ENCODE measurements at places on chromosomes 1 and 21. TPM values are rescaled to one million over a fixed set of nuclear protein-coding genes. Genes with fewer than 3 reads are reported as not detected.

The DDOST gene
- 276 TPM for total RNA-seq

The BLACAT1 gene
- total RNA-seq, result 5.2 TPM

GRCh38 chr21:44454747-44455523 lies at the start of gene LRRC3:
TSS of gene LRRC3 (plus strand) at chr21:44455510. CDS start at chr21:44456645, 1,135 bp downstream.
- peak; percentile 99 for DNase-seq

DNA sequence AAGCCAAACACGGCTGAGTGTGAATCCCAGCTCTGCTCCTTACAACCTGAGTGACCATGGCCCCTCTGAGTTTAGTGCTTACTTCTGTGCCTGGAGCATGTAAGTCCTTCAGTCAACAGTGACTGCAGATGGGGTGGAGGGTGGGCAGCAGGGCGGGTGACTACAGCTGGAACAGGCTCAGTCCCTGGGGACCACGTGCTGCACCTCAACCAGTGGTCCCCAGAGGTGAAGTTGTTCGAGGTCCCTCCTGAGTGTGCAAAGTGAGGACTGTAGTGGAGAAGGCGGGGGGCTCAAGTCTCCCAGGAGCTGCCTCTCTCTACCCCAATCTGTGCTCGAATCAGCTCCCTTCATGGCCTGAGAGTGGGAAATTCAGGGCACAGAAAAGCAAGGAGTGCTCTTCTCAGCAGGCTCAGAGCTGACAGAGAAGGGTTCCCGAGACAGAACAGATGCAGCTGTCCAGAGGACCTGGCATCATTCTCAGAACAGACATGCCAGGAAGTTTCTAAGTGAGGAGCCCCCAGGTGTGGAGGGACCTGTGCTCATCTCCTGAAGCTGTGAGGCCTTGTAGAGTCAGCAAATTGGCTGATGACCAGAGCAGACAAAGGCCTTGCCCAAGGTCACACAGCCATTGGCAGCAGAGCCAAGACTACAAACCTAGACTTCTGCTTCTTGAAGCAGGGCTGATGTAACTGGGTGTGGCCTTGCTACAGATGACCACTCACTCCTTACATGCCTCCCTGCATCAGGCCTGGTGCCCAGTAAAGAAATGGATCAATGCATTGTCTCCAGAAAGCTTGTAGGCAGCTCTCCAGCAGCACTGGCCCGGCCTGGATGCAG lies 61.7 kb upstream of the EDN2 start:
- DNase-seq, result no peak

- DNase-seq, result no peak
Measured at GRCh38 chr1:93443454-93443853, 4.5 kb upstream of the FNBP1L start.

- DNase-seq, result no peak
Measured at GRCh38 chr1:37052120-37052519, 17.8 kb upstream of the GRIK3 start.

DNA sequence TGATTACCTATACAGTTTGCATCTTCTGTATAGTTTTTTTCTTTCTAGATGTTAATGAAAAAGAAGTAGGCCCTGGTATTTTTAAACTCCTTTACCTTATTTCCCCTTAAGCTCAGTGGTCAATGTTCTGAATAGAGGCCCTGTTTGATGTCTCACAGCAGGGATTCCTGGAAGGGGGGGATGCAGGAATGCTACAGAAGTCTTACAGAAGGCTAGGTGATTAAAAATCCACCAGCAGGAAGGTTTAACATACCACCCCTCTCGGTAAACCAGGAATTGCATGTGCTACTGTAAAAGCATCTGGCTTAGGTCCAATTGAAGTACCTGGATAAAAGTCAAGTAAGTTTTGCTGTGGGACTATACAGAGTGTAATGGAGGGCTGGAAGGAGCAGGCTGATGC lies 78.3 kb downstream of the NOS1AP start:
- DNase-seq, result peak; percentile 88

DNA sequence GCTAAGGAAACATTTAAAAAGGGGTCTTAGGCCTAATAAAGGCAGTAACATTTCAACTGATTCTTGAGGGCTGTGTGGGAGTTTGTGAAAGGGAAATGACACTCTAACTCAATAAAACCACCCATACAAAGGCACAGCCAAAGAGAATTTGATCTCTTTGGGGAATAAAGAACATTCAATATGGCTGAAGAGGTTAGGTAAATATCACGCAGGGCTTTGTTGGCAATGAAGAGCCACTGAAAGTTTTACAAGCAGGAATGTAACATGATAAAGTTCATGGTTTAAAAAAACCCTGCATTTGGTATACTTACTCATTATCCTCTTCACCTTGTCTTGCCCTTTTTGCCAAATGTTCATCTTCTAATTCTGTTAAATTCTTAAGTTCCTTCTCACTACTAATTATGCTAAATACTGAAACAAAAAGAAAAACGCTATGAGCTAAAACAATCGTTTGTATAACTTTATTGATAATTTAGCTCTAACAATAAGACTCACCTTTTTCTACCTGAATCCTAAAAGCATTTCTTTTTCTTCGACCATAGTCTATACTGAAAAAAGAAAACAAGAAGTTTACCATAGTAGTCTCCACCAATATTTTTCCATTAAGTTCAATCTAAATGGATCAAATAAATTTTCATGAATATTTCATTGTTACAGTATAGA lies 12.5 kb downstream of the NVL start:
- no peak for DNase-seq

DNA sequence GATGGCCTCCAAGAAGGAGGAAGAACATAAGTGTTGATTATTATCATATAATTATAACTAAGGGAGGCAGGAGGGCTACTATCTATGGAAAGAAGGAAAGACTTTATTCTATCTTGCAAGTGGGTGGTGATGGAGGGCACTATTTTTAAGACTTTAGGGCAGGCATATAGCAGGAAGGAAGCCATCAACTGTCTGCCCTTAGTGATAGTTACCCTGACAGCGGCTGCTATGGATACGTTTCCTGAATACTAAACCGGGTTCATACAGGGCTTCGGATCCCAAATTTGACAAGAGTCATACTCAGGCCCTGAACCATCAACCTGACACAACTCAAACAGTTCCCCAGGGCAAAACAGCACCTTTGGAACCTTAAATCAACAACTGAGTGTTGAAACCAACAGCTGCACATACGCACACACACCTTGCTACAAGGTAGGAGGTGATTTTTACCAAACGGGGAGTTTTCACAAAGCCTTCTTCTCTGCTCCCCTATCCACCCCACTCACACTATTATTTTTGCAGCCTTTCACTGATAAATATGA lies 397.2 kb downstream of the OMA1 start:
- no peak for DNase-seq

Measured in endodermal cell (in vitro differentiated cells).